ENCODE measurements at places on chromosomes 3 and 15.

- no peak for DNase-seq
Measured at GRCh38 chr15:93190238-93190637, 101.2 kb upstream of the RGMA start.

DNA sequence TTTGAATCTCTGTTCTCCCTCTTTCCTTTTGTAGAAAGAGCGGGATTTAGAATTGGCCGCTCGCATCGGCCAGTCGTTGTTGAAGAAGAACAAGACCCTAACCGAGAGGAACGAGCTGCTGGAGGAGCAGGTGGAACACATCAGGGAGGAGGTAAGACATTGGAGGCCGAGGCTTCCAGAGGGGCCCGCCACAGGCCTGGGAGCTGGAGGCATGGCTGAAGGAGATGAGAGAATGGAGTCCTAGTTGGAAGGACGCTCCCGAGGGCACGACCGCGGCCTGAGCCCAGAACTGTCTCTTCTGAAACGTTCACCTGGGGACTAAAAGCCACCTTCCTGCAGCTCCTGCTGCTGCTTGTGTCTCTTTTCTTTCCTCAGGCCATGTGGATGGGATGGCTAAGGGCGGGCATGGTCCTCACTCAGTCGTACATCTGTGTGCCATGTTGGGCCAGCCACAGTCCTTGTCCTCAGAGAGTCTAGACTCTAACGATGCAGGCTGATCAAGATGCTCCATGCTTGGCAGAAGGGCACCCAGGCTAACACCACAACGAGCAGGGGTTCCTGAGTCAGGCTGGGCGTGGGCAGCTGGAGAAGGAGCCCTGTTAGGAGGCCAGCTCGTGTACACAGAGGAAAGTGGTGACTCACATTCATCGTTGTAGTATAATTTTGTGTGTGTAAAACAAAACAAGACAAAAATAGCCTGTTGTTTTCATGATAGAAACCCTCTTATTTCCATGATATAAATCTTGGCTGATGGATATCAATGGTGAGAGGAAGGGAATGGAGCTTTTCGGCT, 81.1 kb downstream of the CCK start:
- no peak for DNase-seq

- DNase-seq, result no peak
Measured at GRCh38 chr15:26713498-26713897, 59.4 kb downstream of the GABRB3 start.

DNA sequence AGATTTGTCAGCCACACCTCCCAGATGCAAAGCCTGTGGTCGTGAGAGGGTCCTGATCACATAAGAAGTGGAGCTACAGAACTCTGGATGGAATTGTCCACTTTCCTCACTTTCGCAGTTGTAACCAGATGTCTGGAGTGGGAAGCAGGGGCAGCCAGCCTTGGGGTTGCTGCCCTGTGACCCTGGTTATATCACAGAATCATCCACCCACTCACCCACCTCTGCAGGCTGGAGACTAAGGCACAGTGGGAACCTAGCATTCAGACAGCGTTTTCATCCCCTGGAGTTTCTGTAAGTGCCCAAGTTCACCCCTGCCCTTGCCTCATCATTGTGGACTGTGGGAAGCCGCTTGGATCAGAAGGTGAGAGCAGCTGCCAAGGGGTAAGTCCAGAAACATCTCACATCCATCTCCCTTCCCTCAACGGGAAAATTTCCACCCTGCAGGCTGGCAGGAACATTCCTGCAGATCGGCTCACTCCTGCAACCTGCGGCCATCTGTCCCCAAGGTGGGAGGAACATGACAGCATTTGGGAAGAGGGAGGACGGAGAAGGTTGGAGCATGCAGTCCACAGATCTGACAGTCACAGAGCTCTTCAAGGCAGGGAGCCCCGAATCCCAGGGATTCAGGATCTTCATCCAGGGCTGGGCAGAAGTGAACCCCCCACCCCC, 2.9 kb upstream of the IQSEC1 start:
- DNase-seq, result no peak

GRCh38 chr3:172156586-172156955, 117.2 kb downstream of the FNDC3B start:
- DNase-seq, result no peak

DNA sequence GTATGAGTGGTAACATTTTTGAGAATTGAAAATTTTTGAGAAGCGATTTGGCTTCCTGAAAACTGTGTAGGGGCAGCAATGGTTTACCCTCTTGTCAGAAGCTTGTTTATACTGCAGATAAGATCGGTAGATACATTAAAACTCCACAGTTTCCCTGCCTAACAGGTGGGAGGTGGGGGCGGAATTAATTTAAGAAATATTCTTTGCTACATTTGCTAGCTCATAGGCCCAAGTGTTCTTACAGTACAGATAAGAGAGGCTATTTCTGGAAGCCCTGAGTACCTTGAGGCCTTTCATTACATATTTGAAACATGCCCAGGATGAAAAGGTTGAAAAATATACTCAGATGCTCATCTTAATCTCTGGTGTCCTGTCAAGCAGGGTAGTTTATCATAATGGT, 285.5 kb downstream of the UBE2E2 start:
- no peak for DNase-seq

- DNase-seq, result no peak
Measured at GRCh38 chr3:36447061-36447460, 66.8 kb downstream of the STAC start.

GRCh38 chr15:51331141-51331540, 7.3 kb downstream of the CYP19A1 start:
- no peak for DNase-seq

GRCh38 chr3:138222131-138222941, 35.2 kb downstream of the ARMC8 start:
- no peak for DNase-seq

- DNase-seq, result no peak
Measured at GRCh38 chr3:158057666-158058065, 48.6 kb downstream of the SHOX2 start.

GRCh38 chr15:90529011-90529370, 732 bp upstream of the CRTC3 start:
- no peak for DNase-seq

DNA sequence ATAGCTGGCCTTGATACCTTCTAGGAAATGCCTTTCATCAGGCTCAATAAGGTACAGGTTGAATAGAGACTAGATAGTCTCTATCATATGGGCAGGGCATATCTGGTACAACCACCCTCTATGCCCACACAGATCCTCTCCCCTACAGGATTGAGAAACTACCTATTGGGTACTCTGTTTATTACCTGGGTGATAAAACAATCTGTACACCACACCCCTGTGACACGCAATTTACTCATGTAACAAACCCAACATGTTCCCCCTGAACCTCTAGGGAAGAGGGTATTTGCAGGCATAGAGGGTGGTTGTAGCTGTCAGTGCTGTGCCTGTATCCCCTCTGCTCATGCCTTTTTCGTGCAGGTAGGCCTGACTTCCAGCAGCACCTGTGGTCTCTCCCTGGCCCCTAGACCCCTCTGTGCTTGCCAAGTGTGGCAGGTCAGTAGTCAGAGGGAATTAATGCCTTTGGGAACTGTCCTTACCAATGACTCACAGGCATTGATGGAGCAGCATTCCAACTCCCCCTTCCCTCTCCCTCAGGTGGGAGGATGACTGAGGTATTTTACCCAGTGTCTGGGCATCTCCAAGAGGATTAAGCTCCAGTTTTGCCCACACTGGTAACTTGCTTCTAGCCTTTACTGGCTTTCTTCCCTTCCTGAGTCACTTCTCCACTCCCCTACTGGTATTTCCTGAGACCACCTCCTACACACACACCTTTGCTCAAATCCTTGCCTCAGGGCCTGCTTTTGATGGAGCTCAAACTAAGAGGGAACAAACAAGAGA, 18.3 kb downstream of the CLSTN2 start:
- DNase-seq, result no peak

DNA sequence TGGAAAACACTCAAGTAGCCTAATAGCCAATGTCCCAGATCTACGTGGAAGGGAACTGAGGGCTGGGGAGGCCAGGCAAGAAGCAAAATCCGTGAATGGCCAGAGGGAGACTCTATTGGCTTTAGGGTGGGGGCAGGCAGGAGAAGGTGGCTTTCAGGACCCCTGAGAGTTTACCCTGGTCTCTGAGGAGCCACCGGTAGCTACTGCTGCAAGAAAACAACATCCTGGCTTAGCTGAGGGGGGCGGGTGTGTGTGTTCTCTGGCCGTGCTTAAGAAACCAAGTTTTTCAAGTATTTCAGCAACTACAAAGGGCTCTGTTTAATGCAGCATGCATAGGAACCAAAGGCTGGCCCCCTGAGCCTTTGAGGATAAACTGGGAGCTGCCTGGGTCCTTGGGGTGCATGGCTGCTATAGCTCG, 47.6 kb upstream of the TRPM1 start:
- no peak for DNase-seq

DNA sequence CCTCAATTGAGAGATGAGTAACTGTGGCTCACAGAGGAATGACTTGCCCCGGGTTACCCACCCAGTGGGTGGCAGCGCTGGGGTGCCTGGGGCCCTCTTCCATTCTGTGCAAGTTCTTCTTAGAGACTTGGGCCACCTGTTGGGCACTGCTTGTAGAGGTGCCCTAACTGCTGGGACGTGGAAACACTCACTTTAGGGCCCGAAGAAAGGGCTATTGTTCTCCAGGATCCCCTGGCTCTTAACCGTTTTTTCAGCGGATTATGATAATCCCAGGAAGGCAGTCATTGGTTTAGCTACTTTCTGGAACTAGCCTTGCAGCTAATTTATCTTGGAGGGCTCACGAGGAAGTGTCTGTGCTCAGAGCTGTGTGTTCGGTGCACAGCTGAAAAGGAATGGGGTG, 66.0 kb upstream of the GCNT3 start:
- no peak for DNase-seq

GRCh38 chr3:14941871-14942270, 5.5 kb upstream of the NR2C2 start:
- DNase-seq, result no peak

GRCh38 chr3:14621093-14621492, 30.5 kb upstream of the CCDC174 start:
- DNase-seq, result no peak

DNA sequence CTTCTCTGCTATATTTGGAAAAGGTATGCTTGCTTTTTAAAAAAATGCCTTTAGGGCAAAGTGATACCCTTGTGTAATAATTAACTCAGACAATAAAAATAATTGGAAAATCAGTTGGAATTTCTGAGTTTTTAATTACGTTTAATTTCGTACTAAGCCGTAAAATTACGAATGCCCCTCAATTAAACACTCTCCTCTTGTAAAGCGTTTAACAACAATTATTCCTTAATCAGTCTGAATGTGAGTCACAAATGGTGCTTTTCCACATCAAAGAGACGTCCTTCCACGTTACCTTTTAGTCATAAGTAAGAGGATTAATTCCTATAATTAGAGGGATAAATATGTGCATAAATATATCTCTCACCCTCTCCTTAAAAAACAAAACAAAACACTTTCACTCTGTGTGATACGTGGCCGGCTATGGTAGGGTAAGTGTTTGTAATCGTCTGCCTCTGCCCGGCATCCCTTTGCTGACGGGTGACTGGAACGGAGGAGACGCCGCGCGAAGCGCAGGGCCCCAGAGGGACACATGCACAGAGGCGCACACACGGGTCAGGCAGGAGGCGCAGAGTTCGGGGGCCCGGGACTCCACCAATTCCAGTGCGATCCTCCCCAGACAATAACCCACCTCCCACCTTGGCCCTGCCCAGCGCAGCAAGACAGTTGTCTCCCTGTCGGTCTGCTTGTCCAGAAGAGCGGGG, 9.7 kb upstream of the MEIS2 start:
- no peak for DNase-seq

- DNase-seq, result no peak
Measured at GRCh38 chr15:100171411-100171810, 170.4 kb downstream of the ADAMTS17 start.

- no peak for DNase-seq
Measured at GRCh38 chr15:65752151-65752700, 39.9 kb downstream of the DENND4A start.

- no peak for DNase-seq
Measured at GRCh38 chr3:100465892-100466777, 26.3 kb upstream of the TMEM45A start.

DNA sequence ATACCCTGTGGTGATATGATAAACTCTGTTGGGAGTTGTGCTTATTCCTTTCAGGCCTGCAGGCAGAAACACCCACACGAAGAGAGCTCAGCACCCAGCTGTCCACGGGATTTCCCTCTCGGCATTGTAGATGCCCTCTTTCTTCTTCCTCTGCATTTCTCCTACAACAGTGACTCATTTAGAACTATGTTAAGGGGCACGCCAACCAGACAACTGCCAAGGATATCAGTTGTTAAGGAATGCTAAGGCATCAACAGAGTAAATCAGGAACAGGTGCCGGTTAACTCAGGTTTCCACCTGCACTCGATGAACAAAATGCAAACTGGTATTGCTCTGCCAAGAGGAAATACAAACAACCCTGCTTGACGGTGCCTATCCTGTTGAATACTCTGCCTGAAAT, 270.0 kb upstream of the PEX5L start:
- peak; percentile 1 for DNase-seq

- DNase-seq, result no peak
Measured at GRCh38 chr3:126160243-126161210, 19.9 kb downstream of the ALDH1L1 start.

- DNase-seq, result no peak
Measured at GRCh38 chr3:188385295-188385694, 231.3 kb downstream of the LPP start.

- no peak for DNase-seq
Measured at GRCh38 chr15:68589783-68590710, 11.3 kb downstream of the CORO2B start.

- no peak for DNase-seq
Measured at GRCh38 chr3:57093971-57094535, 33.6 kb downstream of the SPATA12 start.

DNA sequence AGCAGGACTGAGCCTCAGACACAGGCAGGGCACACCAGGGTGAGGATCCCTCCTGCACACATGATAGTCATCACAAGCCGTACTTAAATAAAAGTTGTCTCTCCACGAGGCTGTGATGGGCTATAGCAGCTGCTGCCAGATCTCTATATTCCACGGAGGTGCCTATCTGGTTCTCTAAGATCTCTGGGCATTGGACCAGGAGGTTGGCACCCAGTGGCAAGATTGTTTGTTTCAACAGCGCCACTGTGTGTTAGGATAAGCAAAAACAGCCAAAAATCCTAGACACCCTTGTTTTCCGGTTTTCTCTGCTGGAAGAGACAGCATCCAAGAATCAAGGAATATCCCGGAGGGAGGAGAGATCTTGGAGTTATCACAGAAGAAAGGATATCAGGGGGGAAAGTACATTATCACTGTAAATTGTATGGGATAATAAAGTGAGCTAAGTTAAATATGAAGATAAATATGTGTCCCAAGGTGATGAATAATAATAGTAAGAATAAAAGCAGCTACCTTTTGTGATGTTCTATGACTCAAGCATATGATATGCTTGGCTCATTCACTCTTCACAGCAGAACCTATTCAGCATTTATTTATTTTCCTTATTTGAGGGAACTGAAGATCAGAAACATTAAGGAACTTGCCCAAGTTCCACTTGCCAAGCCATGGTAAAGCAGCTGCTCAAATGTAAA, 90.6 kb upstream of the AKAP13 start:
- DNase-seq, result no peak

Measured in kidney epithelial cell (primary cell).